GF-D8 (cell line): ENCODE measurements at places on chromosomes 7 and 10.

DNA sequence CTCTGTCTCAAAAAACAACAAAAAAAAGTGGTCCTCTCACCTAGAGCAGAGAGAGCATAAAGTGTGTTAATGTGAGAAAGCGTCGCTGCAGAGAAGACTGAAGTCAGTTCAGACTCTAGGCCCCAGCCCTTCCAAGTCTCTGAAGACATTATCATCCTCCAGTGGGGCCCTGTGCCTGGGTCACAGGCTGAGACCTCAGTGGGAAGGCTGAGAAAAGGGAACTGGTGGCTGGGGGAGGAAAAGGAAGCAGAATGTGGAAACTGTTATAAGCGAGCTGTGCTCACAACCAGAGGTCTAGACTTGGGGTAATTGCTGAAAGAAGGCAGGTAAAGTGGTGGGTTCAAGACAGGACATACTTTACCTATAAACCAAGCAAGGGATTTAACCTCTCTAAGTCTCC lies 4.9 kb upstream of the RRP12 start:
- DNase-seq, result peak; percentile 94

DNA sequence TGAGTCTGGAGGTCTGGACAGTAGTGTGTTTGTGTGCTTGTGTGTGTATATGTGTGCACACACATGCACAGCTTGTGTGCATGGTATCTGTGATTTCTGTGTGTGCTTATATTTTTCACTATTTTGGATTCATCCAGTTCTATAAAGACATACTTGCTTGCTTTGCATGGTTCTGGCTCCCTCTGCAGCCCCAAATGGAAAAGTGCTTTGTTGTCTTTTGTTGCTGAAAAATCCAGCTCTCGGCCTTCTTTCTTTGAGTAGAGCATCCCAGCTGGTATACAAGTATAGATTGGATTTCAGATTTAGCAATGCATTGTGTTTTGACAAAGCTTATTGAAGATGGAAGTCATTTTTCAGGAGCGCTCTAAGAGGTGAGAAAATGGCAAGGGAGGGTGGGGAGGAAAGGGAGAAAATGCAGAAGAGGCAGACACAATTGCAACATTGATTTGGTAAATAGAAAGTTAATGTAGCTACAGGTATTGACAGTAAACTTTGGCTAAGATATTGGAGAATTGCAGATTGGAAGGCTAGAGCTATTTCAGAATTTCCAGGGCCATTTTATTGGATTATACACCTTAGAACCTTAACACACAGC lies 333.9 kb downstream of the AUTS2 start:
- DNase-seq, result no peak

DNA sequence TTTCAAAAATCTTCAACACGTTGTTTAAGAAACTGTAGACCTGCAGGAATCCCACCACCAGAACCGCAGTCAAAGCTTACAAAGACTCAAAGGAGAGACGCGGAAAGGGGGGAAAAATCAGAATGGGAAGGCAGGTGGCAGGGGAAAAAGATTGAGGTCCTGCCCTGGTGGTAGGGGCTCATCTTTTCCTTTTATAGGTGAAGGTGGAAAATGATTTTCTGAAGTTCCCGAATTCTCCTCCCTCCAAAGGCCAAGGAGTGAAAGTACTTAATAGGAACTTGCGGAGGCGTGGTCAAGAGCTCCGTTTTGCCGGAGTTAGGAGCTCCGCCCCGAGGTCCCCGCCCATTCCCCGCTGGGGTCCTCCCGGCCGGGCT lies 724 bp downstream of the BBIP1 start:
- peak; percentile 84 for DNase-seq

- DNase-seq, result no peak
Measured at GRCh38 chr10:63919575-63920279, 398.5 kb downstream of the REEP3 start.

GRCh38 chr10:85492684-85493083 lies 873.9 kb downstream of the GRID1 start:
- DNase-seq, result no peak

- no peak for DNase-seq
Measured at GRCh38 chr10:117900280-117900679, 146.5 kb downstream of the RAB11FIP2 start.

GRCh38 chr10:121216295-121216694 lies 365.1 kb downstream of the WDR11 start:
- no peak for DNase-seq

DNA sequence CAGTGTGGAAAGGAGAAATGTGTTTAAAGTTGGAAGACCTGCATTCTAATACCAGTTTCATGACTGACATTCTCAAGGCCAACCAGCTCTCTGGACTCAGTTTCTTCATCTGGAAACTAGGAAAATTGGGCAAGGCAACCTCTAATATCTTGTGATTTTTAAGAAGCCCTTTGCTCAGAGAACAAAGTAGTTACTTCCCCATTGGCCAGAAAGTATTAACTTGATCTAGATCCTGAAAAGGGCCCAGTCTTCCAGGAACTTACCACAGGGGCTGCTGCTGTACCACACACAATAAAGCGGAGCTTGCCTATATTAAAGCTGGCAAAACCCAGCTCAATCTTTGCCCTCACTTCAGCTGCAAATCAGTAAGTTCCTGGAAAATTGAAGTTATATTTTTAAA lies 155.6 kb upstream of the ADO start:
- DNase-seq, result no peak

GRCh38 chr7:38327637-38328036 lies 54.2 kb upstream of the TARP start:
- no peak for DNase-seq

- DNase-seq, result no peak
Measured at GRCh38 chr7:130092598-130092997, 22.3 kb downstream of the KLHDC10 start.

- no peak for DNase-seq
Measured at GRCh38 chr7:105127179-105127578, 113.2 kb downstream of the KMT2E start.

DNA sequence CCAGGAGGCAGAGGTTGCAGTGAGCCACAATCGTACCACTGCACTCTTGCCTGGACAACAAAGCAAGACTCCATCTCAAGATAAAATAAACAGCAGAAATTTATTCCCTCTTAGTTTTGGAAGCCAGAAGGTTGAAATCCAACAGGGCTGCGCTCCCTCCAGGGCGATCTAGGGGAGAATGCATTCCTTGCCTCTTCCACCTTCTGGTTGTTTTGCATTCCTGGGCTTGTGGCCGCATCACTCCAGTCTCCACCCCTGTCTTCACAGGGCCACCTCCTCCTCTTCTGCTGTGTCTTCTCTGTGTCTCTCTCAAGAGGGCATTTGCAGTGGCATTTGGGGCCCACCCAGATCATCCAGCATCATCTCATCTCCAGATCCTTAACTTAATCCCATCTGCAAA lies 36.2 kb downstream of the LIMK1 start:
- DNase-seq, result no peak

GRCh38 chr10:21047511-21047910 lies 150.4 kb upstream of the NEBL start:
- DNase-seq, result no peak

DNA sequence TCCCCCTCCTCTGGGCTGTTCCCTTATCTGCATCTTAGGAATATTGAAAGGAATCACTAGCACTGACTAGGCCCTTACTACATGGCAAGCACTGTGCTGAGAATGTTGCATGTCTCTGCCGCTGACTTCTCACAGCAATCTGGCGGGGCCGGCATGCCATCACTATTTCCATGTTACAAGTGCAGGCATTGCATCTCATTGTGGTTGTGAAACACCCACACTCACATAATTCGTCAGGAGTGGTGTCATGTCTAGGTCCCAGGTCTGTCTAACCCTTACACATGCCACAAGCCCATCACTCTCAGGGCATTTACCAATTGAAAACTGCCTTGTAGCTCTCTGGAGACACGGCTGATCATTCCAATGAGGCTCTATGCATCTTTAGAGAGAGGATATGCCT lies 8.5 kb upstream of the IL2RA start:
- DNase-seq, result no peak

DNA sequence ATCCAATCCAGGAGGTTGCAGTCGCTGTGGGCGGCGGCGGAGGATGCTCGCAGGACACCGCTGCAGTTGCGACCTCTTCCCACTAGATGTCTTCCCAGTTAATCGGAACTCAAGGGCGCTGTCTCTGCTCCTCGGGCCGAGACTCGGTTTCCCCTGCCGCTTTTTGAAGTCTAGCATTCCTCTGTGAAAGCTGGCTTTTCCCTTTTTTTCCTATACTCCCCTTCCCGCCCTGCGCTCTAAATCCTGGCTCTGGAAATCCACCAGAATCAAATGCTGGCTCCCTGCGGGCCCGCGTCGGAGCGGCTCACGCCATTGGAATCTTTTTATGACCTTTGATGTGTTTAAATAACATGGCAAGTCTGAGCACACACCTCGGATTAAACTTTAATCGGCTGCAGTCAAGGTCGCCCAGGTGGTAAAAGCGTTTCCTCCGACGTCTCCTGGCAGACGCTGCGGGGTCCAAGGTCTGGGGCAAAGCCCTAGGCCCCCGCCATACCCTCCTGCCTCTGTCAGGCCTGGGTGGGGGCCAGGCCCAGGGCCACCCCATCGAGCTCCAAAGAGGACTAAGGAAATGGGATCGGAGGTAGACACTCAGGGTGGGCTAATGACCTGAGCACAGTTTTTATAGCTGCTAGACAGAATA lies 10.7 kb upstream of the HOXA13 start:
- no peak for DNase-seq

DNA sequence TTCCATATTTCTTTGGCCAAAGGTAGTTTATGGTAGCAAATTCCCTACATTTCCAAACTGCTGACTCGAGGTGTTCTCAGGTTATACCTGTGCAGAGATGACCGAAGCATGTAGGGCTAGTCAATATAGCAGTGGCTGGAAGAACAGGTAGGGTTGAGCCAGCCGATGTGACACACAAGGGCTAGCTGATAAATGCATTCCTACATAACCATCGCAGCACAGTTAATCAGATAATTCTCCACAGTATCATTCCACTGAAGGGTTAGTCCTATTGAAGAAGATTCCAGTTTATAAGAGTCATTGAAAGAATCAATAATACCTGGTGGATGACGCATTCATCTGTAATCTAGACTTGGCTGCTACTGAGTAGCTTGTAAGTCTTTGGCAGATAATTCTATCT lies 220.0 kb downstream of the KIF20B start:
- no peak for DNase-seq
